ENCODE measurements at places on chromosomes 2 and 18. TPM values are rescaled to one million over a fixed set of nuclear protein-coding genes. Genes with fewer than 3 reads are reported as not detected.

GRCh38 chr2:208153156-208153555 is 7.2 kb upstream of the CRYGB start:
- no peak overlapping the region for H3K4me3 ChIP-seq
- no peak overlapping the region for H3K27ac ChIP-seq
- H3K27me3 ChIP-seq: peaks cover 10% of the 10 kb centered on the region

DNA sequence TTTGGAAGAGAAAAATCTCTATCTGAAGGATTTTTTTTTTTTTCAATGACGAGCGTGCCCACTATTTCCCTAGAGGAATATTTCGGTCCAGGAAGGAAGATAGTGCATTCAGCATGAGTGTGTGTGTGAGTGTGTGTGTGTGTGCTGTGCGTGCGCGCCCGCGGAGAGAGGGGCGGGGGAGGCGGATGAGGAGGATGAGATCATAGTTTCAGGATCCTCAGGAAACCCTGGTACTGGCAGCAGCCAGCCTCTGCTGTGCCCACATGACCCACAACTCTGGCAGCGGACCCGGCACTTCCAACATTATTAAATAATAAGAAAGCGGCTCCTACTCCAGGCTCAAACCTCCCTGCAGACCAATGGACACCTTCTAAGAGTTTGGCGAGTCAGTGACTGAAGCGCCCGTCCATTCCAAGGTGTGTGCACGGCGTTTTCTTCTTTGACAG is 217.0 kb upstream of the DTNA start:
- peak; percentile 9 for DNase-seq
- H3K27me3 ChIP-seq: peaks cover 39% of the 10 kb centered on the region
- peaks cover 4% of the 10 kb centered on the region for H3K4me1 ChIP-seq
- no peak overlapping the region for H3K27ac ChIP-seq

- no peak overlapping the region for H3K4me3 ChIP-seq
- H3K27me3 ChIP-seq: peaks cover under 1% of the 10 kb centered on the region
- no peak for DNase-seq
Observed at GRCh38 chr2:30747206-30747605, 60.0 kb downstream of the CAPN13 start.

- H3K27ac ChIP-seq: no peak overlapping the region
- no peak for DNase-seq
- H3K36me3 ChIP-seq: no peaks in the 10 kb centered on the region
- H3K4me3 ChIP-seq: no peak overlapping the region
- peaks cover 9% of the 10 kb centered on the region for H3K27me3 ChIP-seq
- H3K4me1 ChIP-seq: no peaks in the 10 kb centered on the region
Observed at GRCh38 chr2:199589306-199589705, 131.6 kb upstream of the SATB2 start.

ALPG gene
- total RNA-seq: not detected
